Lung (tissue), 17 donors: ENCODE measurements at places on chromosomes 2 and 18.

DNA sequence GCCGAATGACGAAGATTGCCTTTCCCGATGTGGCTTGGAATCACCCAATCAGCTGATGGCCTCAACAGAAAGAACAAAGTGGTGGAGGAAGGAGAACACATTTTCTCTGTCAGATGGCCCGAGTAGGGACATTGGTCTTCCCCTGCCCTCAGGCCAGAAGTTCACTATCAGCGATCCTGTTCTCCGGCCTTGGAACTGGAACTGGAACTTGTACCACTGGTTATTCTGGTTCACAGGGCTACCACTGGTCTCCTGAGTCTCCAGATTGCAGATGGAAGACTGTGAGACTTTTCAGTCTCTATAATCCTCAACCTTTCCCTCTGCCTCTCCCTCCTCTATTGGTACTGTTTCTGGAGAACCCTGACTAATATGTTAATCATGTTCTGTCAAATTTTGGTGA is 180.4 kb downstream of the ANKRD30B start:
- DNase-seq = no peak

GRCh38 chr2:150853263-150853662 is 365.8 kb upstream of the RND3 start:
- DNase-seq = no peak

- no peak for DNase-seq
Observed at GRCh38 chr2:230921806-230922595, 3.0 kb downstream of the GPR55 start.

DNA sequence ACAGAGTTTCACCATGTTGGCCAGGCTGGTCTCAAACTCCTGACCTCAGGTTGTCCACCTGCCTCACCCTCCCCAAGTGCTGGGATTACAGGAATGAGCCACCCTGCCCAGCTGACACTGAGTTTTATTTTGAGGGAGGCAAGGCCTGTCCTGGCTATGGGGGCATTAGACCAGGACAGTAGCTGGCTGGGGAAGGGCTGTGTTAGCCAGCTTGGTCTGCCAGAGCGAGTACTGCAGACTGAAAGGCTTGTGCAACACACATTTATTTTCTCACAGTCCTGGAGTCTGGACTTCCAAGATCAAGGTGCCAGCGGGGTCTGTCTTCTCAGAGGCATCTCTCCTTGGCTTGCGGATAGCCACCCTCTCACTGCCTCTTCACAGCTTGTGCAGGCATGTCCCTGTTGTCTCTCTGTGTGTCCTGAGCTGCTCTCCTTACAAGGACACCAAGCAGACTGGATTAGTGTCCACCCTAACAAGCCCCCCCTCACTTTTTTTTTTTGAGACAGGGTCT is 59.4 kb upstream of the HAAO start:
- no peak for DNase-seq

GRCh38 chr2:238444242-238444641 is 17.5 kb downstream of the ASB1 start:
- no peak for DNase-seq
